Bone marrow (tissue), 2 donors: ENCODE measurements at places on chromosomes 11 and 22.

DNA sequence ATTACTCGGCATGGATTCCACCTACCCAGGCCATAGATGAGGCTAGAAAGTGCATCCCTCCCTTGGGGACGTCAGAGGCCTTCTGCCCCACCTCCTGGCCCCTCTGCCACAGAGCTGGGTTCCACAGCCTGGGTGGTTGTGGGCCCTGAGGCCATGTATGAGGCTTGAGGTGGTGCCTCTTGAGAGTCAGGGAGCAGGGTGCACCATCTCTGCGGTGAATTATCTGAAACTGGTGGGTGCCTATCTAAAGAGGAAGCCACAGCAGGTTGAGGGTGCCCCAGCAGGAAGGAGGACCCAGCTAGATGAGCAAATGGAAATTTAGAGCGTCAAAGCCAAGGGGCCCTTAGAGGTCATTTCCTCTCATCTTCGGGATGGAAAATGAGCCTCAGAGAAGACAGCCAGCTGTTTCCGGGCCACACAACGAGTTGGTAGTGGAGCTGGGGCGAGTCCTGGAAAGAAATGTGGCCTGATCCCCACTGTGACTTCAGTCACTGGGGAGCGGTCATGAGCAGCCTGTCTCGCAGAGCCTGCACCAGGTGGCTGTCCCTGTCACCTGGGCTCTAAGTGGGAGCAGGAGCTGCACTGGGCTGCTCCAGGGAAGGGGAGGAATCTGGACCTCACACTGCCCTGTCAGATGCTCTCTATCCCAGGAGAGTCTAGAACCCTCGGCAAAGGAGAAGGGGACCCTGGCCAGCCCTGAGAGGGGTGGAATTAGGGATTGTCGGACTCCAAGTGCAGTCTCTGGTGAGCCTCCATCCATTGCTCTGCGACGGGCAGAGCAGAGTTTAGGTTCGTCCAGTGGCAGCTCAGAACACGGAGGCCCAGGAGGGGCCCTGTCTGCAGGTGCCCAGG is 7.3 kb downstream of the ADORA2A start:
- peak; percentile 94 for DNase-seq

DNA sequence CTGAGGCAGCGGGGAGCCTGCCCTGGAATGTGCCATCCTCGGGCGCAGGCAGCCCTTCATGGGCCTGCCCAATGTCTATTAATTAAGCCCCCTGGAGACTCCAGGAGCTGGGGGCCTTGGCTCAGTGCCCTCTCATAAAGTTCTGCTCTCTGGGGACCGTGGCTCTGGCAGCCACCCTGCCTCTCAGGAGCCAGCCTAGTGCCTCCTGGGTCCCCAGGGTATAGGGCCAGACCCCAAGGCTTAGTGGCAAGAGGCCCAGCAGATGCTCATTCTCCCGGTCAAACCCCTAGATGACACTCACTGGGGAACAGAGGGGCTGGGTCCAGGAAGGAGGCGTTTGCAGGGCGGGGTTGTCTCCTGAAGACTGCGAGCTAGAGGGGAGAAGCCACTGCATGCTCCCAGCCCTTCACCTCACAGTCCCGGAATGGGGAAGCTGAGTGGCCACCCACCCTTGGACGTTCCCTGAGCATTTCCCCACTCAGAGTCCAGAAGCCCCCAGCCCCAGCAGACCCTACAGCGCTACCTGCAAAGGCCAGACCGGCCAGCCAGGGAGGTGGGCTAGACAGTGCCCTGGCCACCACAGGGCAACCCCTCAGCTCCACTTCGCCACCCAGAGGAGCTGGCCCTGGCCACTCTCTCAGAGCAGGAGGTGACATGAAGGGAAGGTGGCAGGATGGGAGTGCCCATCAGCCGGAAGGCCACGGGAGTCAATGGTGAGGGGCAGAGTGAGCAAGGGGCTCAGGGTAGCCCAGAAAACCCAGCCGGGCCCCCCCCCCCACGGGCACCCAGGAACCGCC is 83.0 kb downstream of the CDKN1C start:
- DNase-seq: no peak

DNA sequence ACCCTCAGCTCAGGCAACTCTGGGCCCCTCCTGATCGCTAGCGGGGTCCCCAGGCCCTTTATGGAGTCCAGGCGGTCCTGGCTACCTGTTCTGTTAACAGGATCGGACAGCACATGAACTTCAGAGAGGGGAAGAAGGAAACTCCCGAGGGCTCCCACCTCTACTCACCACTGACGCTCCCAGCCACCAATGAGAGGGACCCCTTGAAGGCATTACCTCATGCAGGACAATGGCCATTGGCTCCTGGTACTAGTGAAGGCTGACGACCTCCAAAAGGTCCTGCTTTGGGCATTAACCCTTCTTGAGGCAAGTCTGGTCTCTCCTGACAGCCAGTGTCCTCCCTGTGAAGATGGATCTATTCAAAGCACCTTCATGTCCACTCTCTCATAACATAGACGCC is 71.5 kb upstream of the LMO1 start:
- DNase-seq: no peak

DNA sequence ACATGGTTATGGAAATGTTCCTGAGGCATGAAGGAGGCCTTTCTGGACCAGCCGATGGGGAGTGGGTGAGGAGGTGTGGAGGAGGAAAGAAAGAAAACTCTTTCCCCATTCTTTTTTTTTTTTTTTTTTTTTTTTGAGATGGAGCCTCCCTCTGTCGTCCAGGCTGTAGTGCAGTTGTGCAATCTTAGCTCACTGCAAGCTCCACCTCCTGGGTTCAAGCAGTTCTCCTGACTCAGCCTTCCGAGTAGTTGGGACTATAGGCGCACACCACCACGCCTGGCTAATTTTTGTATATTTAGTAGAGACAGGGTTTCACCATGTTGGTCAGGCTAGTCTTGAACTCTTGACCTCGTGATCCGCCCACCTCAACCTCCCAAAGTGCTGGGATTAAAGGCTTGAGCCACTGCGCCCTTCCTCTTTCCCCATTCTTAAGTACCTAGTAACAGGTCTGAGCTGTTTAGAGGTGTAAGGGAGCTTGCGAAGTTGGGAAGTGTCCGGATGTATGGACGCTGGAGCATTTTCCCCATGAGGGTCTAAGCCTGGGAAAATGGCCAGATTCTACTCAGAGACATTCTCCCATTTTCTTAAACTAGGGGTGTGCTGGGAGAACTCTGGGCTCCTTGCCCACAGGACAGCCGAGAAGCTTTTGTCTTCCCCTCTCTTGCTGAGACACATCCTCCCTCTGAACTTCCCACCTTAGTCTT is 135.8 kb downstream of the TEAD1 start:
- DNase-seq: no peak

DNA sequence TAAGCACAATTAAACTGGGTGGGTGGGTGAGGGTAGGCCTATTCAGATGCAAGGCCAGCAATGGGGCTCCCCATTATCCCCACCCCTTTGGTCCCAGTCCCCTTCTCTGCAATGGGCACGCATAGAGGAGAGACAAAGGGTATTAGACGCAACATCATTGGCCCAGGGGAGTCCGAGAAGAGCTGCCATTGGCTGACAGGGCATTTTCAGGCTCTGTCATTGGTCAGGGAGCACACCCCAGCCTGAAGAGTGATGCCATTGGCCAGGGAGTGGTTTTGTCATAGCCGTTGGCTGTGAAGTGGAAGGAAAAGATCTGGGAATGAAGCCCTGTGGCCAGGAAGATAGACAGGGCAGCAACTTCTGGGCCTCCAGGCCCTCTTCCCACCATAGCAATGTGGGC is 2.8 kb upstream of the TRIM3 start:
- DNase-seq: no peak

DNA sequence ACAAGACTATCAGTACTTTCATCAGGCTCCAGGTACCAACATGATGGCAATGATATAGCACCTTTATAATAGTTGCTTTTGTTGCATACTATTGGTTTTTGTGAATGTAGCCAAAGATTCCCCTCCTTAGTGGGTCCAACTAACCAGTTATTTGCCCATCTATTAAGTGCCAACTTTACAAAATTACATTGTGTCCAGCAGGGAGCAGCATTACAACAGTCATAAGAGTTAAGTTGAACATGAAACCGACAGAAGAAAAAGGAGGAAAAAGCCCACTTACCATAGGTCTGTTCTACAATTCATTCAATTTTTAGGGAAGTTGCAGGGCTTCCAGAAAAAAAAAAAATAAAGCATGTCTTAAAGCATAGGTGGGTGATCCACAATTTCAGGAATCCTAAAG is 21.6 kb downstream of the IMMP1L start:
- no peak for DNase-seq

- DNase-seq: no peak
These were observed 3.5 kb downstream of the CLDN5 start for GRCh38 chr22:19520566-19521305.

- DNase-seq: no peak
These were observed 12.3 kb downstream of the IL17RA start for GRCh38 chr22:17097062-17097461.
